Stimulated activated CD8-positive, alpha-beta memory T cell treated with anti-CD3 and anti-CD28 coated beads, Interleukin-4, amount 100 ng/mL, for 1 hour (primary cell): ENCODE measurements at places on chromosomes 2 and 18.

DNA sequence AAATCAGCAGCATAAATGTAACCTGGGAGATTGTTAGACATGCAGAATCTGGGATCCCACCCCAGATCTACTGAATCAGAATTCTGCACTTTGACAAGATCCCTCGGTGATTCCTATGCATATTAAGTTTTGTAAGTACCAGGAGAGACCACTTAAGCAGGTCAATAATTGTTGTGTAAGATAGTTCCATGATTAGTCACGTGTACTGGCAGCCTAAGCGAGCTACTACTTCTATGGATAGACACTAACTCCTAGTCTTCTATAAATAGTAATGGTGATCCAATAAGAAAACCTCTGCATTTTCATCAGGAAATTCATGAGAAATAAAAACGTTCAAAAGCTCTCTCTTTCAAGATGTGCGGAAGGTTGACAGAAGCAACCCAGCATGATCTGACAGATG, 988.2 kb upstream of the CHAC2 start:
- DNase-seq = no peak

DNA sequence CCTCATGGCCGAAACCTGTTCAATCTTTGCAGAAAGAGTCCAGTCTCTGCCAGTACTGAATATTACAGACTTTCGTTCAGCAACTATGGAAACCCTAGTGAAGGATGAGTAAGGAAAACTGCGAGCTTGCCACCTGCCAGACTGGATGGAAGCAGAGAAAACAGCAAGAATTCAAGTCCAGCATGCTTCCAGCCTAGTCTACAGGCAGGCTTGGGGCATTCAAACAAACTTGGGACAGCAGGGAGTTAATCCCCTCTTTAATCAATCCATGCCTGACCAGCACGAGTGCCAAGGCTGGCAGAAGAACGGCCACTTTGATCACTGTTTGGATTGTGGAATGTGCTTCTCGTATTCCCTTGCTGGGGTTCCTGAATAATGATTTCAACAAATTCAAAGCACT, 145.2 kb downstream of the EPHA4 start:
- DNase-seq = no peak

DNA sequence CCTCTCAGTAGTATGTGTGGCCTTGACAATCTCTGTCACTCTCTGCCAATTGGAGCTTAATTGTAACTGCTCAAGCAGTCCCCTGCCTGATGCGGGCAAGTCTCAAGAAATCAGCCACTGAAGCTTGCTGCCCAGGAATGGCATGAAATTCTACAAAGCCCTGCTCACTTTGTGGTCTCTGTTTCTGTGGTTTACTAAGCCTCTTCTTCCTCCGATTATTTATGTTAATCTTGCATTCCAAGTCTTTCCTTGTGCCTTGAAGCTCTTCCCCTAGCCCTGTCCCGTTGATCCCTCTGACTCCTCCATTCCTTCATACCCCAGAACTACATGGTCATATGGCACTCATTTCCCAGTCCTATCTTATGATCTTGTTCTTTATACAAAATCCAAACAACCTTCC, 489.3 kb upstream of the CHST9 start:
- no peak for DNase-seq

- no peak for DNase-seq
These were observed 355.9 kb downstream of the EIPR1 start for GRCh38 chr2:3021720-3022119.

DNA sequence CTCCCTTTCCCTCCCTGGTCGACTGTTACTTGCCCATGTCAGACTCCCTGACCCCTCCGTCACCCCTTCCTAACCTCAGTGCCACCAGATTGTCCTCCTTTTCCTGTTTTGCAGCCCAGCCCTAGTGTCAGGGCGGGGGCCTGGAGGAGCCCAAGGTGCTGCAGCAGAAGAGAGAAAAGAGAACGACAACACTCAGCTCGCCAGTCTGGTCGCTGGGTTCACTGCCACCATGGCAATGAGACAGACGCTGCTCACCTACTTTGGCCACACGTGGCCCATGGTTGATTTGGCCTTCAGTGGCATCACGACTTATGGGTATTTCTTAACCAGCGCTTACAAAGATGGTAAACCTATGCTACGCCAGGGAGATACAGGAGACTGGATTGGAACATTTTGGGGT, 108.4 kb upstream of the RMDN2 start:
- no peak for DNase-seq

GRCh38 chr2:237590272-237591140, at the start of gene RAB17:
Gene RAB17, minus strand, starts transcription at chr2:237590734. Its CDS starts 4,580 bp downstream, at chr2:237586154.
- DNase-seq = no peak

- no peak for DNase-seq
These were observed 201.6 kb downstream of the EN1 start for GRCh38 chr2:118645876-118646275.

- no peak for DNase-seq
These were observed 79.7 kb downstream of the ARHGEF4 start for GRCh38 chr2:130916438-130916705.

- DNase-seq = no peak
These were observed 126.7 kb upstream of the ARL4C start for GRCh38 chr2:234623521-234623991.

DNA sequence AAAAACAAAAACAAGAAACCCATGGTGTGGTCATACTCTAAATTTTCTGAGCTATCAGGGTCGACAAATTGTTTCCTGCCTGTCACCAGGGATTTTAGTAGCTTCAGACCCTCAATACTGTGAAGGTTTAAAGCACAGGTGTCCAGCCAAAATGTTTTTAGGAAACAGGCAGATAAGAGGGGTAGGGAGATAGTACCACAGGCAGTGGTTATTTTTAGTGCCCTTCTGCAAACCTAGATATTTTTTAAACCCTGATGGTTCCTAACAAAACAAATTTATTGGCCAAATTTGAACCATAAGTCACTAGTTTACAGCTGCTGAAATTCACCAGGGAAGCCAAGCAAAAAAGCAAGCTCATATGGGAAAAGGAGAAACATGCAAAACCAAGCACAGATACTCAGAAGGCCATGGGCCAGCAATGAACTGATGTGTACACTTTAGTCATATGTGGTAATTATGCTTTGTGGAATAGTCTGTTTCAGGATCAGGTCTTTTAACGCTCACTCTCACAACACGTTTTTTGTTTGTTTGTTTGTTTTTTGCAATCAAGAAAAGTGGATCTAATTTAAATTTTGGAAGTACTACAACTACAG, 156.8 kb upstream of the STK17B start:
- no peak for DNase-seq

DNA sequence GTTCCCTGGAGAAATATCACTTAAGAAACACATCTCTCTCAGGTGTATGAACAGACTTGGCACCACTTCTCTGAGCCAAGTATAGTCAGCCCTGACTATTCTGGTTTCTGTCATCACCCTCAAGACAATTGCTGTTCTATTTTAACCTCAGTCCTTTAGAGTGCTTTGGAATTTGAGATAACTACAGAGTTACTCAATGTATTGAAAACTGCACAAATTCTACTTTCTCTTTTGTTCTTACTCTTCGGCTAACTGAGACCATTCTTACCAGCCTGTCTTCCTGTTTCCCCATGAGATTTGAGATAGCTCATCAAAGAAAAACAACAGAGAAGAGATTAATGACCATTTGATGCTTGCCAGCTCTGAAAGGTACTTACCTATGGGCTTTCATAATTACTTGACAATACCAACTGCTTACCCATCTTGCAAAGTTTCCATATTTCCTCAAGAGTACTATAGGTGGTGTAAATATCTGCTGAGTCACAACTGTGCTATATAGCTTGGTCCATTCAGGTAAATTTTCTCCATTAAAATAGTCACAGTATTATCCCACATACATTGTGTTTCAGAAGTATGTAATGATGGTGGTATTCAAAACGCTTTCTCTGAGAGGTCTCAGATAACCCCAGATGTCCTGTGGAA, 467.5 kb upstream of the CHST9 start:
- DNase-seq = no peak

DNA sequence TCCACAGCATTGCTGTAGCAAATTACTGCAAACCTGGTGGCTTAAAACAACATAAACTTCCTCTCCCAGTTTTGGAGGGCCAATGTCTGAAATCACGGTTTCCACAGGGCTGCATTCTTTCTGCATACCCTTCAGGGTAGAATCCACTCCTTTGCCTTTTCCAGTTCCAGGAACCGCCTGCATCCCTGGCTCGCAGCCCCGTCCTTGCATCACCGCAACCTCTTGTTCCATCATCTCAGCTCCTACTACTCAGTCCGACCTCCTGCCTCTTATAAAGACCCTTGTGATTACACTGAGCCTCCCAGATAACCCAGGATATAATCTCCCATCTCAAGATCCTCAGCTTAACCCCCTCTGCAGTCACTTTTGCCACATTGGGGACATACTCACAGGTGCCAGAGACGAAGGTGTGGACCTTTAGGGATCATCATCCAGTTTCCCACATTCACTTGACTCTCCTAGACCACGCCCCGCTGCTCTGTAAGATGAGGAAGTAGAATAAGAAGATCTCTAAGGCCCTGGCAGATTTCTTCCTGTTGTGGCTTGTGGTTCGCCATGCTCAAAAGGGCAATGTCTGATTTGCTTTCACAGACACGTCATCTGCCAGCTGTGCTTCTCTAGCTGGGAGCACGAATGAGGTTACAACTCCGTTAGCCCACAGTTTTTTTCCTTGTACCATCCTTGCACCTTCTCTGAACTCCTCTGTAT, 103.6 kb upstream of the AGAP1 start:
- no peak for DNase-seq

DNA sequence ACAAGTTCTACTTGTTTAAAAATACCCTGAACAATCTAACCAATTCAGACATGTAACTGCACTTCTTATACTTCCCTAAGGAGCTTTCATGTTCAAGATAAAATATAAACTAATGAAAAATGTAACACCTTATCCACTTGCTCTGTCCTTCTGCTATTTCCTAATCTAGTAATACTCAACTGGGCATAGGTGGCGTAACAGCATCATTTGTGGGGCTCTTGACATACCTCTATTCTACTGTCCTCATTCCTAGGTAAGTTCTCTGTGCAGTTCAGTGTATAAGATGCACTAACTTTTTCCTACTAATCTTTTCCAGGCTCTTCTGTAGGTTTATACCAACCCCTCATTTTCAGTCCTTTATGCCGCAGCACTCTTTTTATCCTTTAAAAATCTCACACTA, 36.7 kb downstream of the PRKD3 start:
- no peak for DNase-seq

DNA sequence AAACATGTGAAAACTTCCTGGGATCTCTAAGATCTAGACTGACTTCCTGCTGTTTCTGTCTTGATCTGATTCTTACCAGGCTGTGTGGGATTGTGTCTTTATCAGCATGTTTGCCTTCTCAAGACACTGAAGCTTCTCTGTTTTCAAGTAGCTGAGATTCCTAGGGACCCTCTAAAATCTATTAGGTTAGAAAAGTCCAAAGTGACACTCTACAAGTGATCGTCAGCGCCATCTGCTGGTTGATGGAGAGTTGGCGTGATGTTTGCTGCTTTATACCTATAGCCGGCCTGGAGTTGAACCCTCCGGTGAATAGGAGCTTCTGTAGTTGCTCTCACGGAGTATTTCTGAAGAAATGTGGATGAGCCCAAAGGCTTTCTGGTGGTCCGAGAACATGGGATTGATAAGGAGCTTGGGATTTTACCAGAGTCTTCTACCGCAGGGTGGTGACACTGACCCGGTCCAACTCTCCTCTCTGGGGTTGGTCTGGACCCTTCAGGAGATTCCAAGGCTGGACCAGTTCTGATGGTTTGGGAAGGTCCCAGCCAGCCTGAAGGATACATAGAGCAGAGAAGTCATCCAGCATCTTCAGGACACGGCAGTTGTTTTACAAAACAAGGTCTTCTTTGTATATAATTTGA, 96.0 kb upstream of the TTC39C start:
- peak; percentile 69 for DNase-seq

- no peak for DNase-seq
These were observed 1266.8 kb upstream of the TMEFF2 start for GRCh38 chr2:193461431-193461934.

- DNase-seq = no peak
These were observed 143.7 kb downstream of the MC4R start for GRCh38 chr18:60228609-60229595.

GRCh38 chr18:79227621-79228020, 158.4 kb downstream of the ATP9B start:
- no peak for DNase-seq
